NAMALWA (cell line): ENCODE measurements at places on chromosomes 11 and 22.

DNA sequence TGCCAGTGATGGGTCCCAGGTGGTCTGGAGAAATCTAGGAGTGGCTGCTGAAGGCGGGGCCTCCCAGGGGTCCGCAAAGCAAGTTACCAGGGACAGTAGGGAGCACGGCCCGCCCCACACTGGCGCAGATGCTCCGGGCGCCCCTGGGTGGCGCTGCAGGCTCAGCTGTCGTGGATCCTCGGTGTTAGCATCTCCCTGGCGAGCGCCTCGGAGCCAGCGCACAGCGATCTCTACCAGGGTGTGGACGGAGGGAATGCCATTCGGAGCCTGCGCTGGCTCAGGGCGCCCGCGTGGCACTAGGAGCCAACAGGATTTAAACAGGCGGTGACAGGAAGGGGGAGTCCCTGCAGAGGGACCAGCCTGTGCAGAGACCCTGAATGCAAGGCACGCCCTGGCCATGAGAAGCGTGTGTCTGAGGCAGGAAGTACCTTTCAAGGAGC lies 20.2 kb downstream of the FADS3 start:
- DNase-seq: peak; percentile 82

GRCh38 chr22:25368271-25368670 lies 148.8 kb downstream of the CRYBB2 start:
- DNase-seq: no peak

GRCh38 chr11:47891886-47892285 lies 43.7 kb upstream of the NUP160 start:
- DNase-seq: no peak

DNA sequence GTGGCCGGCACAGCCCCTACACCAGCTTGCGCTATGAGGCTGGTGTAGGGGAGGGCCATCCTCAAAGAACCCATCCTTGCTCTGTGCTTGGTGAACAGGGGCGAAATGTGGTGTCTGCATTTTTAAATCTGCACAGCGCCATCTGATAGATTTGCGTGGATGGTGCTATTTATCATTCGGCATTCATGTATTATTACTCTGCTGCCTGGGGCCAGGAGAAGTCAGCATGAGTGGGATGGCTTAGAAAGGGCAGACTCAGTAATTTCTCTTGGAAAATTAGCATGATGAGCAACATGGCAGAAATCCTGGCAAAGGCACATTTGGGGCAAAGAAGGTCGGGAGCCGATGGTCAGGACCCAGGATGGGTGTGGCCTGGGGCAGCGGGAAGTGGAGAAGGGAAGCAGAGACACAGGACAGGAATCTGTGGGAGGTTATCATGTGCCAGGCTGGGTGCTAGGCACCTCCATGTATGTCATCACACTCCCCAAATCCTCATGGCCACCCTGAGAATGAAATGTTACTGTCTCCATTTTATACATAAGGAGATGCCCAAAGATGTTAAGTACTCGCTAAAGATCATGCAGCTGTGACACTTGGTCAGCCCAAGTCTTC lies 149.0 kb downstream of the CEP164 start:
- DNase-seq: no peak

- DNase-seq: no peak
Observed at GRCh38 chr11:95503047-95503446, 272.0 kb upstream of the SESN3 start.

GRCh38 chr11:61340979-61341378 lies 8.0 kb downstream of the TKFC start:
- DNase-seq: no peak

DNA sequence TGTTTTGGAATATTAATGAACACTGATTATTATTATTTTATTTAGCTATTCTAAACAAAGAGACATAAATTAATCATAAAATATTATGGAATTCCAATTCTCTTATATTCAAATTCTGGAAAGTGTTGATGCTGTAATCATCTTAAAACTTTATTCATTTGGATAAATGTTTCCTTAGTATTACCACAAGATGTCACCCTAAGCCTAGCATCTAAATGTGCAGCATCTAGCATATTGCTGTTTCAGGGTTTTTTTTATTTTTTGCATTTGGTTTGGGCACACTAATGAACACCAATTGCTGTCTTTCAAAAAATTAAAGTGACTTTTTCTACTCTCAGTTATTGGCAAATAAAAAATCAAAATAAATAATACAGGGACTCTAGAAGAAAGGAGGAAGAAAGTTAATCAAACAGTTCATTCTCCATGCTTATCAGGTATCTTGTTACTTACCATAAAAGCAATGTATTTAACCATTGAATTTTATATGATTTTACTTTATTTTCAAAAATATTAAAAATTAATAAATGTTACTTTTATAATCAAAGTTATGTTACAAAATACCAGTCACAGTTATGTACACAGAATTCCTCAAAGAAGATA lies 31.8 kb downstream of the DLG2 start:
- DNase-seq: peak; percentile 69

GRCh38 chr22:46754110-46754799 lies 8.2 kb upstream of the TBC1D22A start:
- no peak for DNase-seq

DNA sequence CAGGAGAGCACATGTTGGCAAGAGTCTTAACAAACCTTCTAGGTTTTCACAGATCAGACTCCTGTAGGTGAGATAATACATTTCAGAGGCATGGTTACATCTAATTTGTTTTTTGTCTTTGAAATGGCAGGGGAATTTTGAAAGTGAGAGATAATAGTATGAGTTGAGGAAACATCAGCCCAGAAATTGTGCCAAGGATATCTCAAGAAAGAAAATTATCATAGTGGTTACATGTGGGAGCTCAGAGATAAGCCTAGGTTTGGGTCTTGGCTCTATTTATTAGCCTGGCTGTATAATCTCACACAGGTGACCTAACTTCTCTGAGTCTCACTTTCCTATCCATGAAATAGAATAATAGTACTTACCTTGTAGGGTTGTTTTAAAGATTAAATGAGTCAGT lies 443 bp downstream of the BTBD18 start:
- DNase-seq: no peak

- DNase-seq: no peak
Observed at GRCh38 chr11:133997554-133997953, 40.8 kb upstream of the IGSF9B start.

GRCh38 chr22:36406721-36407120 lies 19.0 kb upstream of the MYH9 start:
- DNase-seq: no peak

DNA sequence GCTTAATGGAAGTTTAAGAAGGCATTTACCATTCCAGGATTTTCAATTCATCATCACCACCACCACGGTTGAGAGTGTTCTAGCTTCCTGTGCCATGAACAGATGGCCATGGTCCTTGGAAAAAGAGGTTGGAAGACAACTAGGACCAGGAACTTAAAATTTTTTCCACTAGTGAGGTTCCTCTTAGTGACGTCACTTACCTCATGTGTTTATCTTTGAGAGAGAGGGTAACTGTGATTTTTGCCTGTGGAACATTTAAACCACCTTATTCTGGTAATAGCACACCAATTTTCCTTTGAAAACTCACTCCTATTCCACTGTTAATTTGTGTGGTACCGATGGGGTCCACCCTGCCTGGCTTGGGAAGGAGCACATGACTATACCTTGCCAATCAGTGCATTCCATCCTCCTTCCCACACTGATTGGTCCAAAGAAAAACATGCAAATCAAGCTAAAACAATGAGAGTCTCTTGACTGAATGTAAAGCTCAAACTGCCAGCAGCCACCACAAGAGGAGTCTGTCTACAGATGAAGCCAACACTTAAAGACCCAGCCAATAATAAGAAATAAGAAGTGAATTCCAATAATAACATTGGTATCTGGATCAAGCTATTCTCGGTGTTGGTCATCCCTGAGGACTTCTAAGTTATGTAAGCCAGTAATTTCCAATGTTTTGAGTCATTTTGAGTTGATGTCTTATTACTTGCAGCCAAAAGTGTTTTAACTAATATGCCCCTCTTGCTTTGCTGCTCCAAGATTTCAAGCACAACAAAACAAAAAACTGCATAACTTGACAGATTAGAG lies 111.8 kb downstream of the MPPED2 start:
- peak; percentile 5 for DNase-seq

DNA sequence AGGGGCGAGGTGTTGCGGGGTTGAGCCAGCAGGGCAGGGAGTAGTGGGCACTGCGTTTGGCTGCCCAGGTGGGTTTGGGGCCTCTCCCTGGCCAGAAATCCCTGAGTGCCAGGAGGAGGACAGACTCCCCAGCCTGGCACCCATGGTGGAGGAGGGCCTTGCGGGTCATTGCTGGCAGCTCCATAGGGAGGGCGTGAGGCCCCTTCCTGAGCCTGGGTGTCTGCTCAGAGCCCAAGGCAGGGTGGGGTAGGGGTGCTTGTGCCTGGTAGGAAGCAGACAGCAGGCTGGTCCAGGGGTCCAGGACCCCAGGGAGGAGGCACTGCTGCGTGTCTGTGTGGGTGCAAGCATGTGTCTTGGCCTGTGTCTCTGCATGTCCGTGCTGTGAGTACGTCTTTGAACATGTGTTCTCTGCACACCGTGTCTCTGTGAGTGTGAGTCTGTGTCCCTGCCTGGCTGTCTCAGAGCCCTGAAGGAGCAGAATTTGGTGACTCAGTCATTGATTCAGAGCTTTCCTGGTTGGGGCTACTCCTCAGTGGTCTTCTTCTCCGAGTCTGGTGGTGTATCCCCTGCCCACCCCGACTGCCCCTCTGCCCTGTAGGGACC lies 3.9 kb downstream of the TSPAN4 start:
- DNase-seq: no peak

- DNase-seq: peak; percentile 53
Observed at GRCh38 chr11:95093548-95093947, 3.9 kb downstream of the ENDOD1 start.

GRCh38 chr11:12790861-12791616 lies 116.8 kb downstream of the TEAD1 start:
- no peak for DNase-seq

DNA sequence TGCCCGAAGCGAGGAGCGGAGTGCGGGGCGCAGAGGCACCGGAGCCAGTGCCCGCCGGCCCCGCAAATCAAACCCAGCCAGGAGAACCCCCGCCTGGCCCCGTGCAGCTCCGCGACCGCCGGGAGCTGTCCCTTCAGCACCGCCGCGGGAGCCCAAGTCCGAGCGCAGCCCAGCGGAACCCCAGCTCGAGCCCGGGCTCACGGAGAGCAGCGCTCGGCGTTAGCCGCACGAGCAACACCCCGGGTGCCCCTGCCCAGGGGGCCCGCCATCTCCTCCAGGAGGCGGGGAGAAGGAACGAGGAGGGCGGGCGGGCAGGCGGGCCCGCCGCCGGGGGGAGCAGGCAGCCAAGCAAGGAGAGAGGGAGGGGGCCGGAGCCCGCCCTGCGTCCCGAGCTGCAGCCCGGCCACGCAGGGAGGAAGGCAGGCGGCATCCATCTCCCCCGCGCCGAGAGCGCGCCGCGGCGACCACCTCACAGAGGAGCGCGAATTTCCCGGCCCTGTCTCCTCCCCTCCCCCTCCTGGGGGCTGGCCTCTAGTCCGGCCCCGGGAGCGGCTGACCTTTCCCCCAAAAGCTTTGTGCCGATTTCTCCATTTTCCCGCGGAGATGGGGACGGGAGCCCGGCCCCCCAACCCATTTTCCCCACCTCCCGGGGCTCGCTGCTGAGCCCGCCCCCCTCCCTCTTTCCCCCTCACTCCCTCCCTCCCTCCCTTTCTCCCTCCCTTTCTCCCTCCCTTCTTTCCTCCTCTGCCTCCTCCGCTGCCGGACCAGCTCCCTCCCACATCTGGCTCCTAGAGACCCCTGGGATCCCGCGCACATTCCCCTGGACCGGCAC lies 621 bp downstream of the KCNC1 start:
- DNase-seq: no peak

- DNase-seq: no peak
Observed at GRCh38 chr22:20773793-20774212, at the start of gene SERPIND1. Gene SERPIND1, plus strand, starts transcription at chr22:20774113. Its CDS starts 5,200 bp downstream, at chr22:20779313.

- no peak for DNase-seq
Observed at GRCh38 chr11:80635178-80635577, 1194.3 kb upstream of the TENM4 start.

- DNase-seq: no peak
Observed at GRCh38 chr11:133197425-133197824, 334.9 kb downstream of the OPCML start.

GRCh38 chr22:37801946-37802309 lies 5.8 kb upstream of the GCAT start:
- DNase-seq: no peak

GRCh38 chr11:1453611-1454034 lies 33.0 kb downstream of the MOB2 start:
- DNase-seq: peak; percentile 61

- no peak for DNase-seq
Observed at GRCh38 chr11:15119826-15120225, 5.1 kb downstream of the INSC start.

GRCh38 chr11:7612056-7612660 lies 61.1 kb downstream of the CYB5R2 start:
- DNase-seq: no peak

DNA sequence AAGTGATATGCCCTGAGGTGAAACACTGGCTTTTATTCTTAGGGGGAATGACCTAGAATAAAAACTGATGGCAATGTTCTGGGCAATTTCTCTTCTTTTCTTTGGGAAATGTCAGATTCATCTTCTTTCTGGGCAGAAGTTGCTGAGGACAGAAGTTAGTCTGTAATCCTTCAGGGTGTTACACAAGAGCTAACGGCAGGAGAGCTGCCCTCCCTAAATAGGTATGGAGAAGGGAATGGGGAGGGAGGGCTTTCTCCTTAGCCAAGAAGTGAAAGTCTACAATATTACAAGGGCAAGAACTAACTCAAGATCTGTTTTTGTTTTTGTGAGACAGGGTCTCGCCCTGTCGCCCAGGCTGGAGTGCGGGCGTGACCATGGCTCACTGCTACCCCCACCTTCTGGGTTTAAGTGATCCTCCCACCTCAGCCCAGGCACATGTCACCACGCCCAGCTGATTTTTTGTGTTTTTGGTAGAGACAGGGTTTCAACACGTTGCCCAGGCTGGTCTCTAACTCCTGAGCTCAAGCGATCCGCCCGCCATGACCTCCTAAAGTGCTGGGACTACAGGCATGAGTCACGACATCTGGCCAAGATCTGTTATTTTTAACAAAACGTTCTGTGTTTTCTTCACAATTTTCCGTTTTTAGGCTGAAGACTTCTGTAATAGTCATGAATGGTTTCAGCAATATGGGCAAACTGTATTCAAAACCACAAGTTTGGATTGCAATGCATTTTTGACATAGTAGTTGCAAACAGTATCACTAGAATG lies 7.2 kb downstream of the PIWIL4 start:
- DNase-seq: no peak
